ENCODE measurements at places on chromosomes 7 and 10. TPM values are rescaled to one million over a fixed set of nuclear protein-coding genes. Genes with fewer than 3 reads are reported as not detected.

HTRA1 gene
- 55.2 TPM for total RNA-seq

RNF148 gene
- 3.5 TPM for total RNA-seq

PPIF gene
- 108 TPM for total RNA-seq

RBM20 gene
- total RNA-seq = 0.68 TPM

IFIT3 gene
- 10.2 TPM for total RNA-seq

MSS51 gene
- total RNA-seq = 3.0 TPM

HOXA4 gene
- total RNA-seq = 9.4 TPM

ARHGEF35 gene
- 9.7 TPM for total RNA-seq

POM121L12 gene
- not detected for total RNA-seq

DDC gene
- not detected for total RNA-seq

- no peak for DNase-seq
These were observed 83.4 kb downstream of the PON1 start for GRCh38 chr7:95240921-95241320.

GRCh38 chr10:112700215-112700671 is 249.8 kb upstream of the TCF7L2 start:
- no peak for DNase-seq

DNA sequence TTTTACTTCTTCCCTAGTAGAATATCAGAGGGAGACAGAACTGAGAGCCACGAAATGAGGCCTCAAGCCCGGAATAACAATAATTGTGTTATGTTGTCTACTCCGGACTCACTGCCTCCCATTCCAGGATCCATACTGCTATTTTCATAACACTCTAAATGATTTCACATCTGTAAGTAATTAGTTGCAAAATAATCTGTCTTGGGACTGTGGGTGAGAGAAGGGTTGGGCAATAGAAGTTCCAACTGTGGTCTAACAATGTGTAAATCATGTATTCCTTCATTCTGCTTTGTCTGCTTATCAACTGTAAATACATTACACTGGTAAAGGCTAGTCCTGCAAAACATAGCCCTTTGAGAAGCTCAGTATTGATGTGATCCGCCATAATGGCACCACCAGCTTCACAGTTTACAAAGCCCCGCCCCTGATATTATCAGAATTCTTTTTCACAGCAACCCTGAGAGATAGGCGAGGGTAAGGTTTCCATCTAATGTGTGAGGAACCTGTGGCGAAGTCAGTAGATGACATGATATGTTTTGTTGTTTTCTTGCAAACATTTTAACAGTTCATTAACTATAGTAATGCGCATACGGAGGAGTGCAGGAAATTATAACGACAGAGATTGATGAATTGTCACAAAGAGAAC is 265.7 kb upstream of the BMPER start:
- no peak for DNase-seq

GRCh38 chr7:148540041-148540738 is 50.4 kb upstream of the C7orf33 start:
- no peak for DNase-seq

DNA sequence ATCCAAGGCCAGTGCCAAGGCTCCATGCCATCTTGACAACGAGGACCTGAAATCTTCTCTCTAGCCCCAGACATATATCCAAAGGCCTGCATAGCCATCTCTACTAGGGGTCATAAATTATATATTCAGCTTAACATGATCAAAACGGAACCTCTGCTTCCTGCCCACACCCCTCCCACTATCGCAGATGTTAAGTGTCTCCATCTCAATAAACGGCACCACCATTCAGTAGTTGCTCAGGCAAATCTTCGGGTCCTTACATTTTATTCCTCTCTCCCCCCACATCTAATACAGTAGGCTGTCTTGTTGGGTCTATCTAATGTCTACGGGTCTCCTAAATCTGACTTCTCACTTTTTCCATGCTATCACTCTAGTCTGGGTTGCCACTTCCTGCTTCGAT is 201.1 kb upstream of the PLXNA4 start:
- DNase-seq = no peak

GRCh38 chr7:108014747-108015682 is 12.1 kb upstream of the LAMB1 start:
- no peak for DNase-seq

DNA sequence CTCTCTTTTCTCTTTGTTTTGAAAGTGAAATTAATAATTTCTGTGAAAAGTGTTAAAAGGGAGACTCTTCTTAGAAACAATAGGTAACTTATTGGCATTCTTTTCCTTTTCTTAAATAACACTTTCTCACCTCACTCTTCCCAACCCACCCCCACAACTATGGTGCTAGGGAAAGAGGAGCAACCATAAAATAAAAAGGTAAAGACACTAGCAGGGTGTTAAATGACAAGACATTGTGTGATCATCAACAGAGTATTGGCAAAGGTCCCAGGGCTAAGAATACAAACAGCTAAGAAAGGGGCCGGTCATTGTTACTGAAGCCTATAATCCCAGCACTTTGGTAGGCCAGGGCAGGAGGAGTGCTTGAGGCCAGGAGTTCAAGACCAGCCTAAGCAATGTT is 183.7 kb downstream of the NEBL start:
- no peak for DNase-seq

DNA sequence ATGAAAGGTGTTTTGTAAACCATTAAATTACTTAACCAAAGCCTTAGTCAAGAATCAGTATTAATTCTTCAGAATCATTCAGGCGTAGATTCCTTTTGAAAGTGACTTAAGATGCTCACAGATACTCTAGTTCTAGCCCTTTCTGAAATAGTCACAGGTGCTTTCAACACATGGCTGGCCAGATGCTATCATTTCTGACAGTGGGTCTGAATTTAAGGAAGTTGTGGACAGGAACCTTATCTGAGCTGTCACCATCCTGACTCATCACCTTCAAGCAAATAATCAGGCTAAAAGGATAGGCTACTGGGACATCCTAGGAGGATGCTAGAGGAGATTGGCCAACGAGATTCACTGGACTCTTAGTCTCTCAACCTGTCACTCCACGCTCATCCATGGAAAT is 501.5 kb downstream of the LRMDA start:
- DNase-seq = no peak

DNA sequence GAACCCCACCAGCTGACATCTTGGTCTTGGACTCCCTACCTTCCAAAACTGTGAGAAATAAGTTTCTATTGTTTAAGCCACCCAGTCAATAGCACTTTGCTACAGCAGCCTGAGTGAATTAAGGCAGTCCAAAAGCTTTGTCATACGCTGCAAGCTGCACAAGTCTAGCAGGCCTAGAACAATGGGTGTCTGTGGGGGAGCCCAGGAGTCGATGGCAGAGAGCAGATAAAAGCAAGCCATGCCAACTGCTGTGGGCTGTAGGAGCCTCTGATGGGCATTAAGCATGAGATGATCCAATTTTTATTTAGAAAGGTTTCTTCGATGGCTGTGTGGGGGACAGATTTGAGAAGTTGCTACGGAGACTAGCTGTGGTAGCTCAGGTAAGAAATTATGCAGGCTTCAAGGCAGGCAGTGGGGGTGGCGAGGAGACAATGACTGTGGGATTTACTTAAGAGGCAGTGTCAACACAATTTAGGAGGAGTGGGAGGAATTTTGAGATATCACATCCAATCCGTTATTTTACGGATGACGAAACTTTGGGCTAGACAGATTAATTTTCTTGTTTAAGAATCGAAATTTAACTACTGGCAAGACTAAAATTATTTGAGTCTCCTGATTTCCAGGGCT is 110.4 kb downstream of the NRCAM start:
- DNase-seq = no peak

DNA sequence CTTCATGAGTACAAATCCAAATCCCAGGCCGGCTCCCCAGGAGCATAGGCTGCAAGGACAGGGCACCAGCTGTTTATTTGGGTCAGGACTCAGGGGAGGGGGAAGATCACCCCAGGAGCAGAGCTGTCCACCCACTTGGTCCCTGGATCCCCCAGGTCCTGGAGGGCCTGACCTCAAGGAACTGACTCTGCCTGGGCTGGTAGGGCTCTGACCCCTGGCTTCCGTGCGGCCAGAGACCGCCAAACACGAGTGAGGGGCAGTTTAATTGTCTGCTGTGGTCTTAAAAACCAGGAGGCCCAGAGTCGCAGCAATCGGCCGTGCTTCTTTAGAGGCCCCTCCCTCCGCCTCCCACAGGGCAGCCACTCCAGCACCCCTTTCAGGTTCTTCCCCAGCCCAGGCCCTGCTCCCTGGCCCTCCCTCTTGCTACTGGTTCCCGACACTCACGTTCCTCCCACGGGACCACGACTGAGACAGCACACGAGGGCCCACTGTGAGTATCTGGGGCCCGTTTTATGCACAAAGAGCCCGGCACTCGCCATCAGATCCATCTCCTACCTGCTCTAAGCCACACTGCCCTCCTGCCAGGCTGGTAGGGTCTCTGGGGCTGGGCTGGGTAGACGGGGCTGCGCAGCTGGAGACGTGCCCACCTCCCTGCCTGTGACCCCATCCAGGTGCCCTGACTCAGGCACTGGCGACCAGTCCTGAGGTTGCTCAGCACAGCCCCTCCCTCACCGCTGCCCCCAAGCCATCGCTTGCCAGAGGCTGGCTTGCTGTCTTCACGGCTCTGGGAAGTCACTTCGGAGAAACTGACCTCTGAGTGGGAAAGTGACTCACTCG is 30.0 kb upstream of the CFAP46 start:
- DNase-seq = no peak

DNA sequence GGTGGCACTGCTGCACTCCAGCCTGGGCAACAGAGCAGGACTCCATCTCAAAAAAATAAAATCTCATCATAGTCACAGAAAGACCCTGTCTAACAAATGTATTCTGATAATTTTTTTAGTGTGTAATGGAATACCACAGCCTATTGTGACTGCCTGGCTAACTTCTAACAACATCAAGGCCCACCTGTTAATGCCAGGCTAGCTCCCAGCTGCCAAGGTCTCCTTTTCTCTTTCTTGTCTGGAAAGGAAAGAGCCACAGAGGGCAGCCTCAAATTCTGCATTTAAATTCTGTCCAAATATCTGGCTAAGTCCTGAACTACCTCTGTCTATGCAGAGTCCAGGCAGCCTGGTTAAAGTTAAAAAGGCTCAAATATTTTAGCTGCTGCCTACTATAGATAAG is 700.9 kb downstream of the MAGI2 start:
- DNase-seq = no peak

GRCh38 chr10:31721096-31721495 is 207.5 kb downstream of the ARHGAP12 start:
- DNase-seq = no peak

GRCh38 chr10:32943854-32944661 is 14.0 kb downstream of the ITGB1 start:
- DNase-seq = no peak

DNA sequence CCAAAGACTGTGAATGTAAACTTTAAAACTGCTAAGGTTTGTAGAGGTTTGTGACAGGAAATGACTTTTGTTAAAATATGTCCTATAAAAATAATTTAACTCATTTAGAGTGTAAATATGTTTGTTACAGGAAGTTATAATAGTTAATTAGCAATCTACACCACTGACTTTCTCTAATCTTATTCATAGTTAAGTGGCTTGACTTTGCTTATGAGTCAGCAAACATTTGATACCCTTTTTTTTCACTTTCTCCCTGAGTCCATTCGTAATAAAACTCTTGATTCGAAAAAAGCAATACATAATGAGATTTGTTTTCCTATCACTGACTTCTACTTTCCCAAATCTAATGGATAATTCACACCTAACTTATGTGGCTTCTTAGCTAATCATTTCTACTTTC is 317.7 kb upstream of the SEMA3C start:
- DNase-seq = no peak

GRCh38 chr7:8176370-8177081 is 85.4 kb downstream of the ICA1 start:
- DNase-seq = no peak

- DNase-seq = no peak
These were observed 104.9 kb downstream of the CTBP2 start for GRCh38 chr10:125055446-125055845.

DNA sequence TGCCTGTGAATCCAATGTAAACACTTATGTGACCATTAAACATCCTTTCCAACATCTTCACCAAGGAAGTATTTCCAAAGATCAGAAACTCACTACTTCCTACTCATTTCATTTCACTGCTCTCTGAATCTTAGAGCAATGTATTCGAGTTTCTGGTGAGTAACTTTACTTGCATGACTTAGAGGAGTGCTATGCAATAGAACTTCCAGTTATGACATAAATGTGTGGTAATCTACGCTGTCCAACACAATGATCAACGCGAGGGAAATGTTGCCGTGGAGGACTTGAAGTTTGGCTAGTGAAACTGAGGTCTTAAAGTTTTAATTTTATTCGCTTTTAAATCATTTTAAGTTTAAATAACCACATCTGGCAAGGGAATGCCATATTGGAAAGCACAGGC is 1326.3 kb downstream of the XPNPEP1 start:
- no peak for DNase-seq

DNA sequence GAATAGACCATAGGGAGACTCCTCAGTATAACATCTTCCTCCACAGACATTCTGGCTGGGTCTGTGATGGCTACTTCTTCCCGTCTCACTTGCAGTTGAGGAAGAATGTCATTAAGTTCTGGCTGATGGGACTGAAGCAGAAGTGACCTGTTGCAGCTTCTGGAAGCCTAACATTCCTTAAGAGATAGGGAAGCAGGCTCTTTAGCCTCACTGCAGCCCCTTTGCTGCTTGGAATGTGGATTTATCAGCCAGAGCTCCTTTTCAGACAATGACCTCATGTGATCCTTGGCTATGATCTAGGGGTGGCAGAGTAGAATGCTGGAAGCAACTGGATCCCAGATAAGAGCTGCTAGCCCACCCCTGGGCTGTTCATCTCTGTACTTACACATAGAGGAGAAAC is 142.5 kb downstream of the RNF216 start:
- no peak for DNase-seq

- DNase-seq = no peak
These were observed 193.1 kb downstream of the SORCS1 start for GRCh38 chr10:106971411-106971831.

- DNase-seq = peak; percentile 81
These were observed 40.3 kb downstream of the YKT6 start for GRCh38 chr7:44240983-44241510.

GRCh38 chr7:138388673-138389491 is 71.2 kb upstream of the TRIM24 start:
- no peak for DNase-seq

GRCh38 chr10:124866812-124867211 is 65.2 kb downstream of the ABRAXAS2 start:
- no peak for DNase-seq
